ENCODE measurements at places on chromosomes 5 and 9.

GRCh38 chr5:115815693-115816225, 700 bp downstream of the CDO1 start:
- no peak for DNase-seq

GRCh38 chr9:21336457-21336856, 1.3 kb upstream of the KLHL9 start:
- DNase-seq, result no peak

DNA sequence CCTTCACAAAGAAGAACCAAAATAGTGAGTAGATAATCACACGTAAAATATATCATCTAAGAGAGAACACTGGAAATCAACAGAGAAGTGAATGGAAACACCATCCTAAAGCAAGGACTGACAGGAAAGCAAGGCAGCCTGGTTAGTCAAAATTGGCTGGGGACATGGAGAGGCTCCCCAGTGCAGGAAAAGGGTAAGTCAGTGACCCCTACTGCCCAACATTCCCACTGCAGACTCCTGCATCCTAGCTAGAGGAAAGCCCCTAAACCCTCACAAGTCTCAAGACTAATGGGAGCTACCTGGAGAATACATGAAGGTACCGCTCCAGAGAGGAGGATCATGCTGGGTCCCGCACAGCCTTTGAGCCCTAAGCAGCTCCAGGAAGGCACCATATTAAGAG, 60.1 kb downstream of the ZDHHC21 start:
- DNase-seq, result no peak

GRCh38 chr9:30075451-30076199, 2308.8 kb upstream of the ACO1 start:
- no peak for DNase-seq

DNA sequence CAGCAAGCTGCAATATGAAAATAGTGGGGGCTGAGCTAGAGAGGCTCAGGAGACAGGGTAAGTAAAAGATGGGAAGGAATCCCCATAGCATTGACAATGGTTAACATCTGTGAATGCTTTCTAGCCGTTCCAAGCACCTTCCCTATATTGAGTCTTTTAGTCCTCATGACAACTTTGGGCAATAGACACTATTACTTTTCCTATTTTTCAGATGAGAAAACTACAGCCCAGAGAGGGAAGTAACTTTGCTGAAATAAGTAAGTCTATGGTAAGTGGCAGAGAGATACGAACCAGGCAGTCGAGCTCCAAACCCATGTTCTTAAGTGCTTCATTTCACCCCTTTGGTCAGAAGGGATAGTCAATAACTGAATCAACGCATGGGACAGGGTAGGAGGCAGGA, 94.5 kb downstream of the COL23A1 start:
- DNase-seq, result no peak
